Pancreas (tissue), 10 donors: ENCODE measurements at places on chromosomes 5 and 9. TPM values are rescaled to one million over a fixed set of nuclear protein-coding genes. Genes with fewer than 3 reads are reported as not detected.

Gene PCDHB6
- 0.42 TPM for total RNA-seq

Gene NDOR1
- 6.3 TPM for total RNA-seq

Gene FABP6
- total RNA-seq: not detected

Gene BAAT
- total RNA-seq: 0.43 TPM

Gene MEGF10
- 0.06 TPM for total RNA-seq

Gene CER1
- total RNA-seq: not detected
